MM.1S (cell line): ENCODE measurements at places on chromosomes 5 and 9.

GRCh38 chr5:140220032-140220697 is 45.2 kb downstream of the CYSTM1 start:
- peaks cover 28% of the 10 kb centered on the region for H3K4me1 ChIP-seq
- no peaks in the 10 kb centered on the region for H3K36me3 ChIP-seq
- no peak for DNase-seq
- peaks cover 5% of the 10 kb centered on the region; the same call in 1 of the 2 replicates for H3K27me3 ChIP-seq
- H3K27ac ChIP-seq, result no peak overlapping the region

DNA sequence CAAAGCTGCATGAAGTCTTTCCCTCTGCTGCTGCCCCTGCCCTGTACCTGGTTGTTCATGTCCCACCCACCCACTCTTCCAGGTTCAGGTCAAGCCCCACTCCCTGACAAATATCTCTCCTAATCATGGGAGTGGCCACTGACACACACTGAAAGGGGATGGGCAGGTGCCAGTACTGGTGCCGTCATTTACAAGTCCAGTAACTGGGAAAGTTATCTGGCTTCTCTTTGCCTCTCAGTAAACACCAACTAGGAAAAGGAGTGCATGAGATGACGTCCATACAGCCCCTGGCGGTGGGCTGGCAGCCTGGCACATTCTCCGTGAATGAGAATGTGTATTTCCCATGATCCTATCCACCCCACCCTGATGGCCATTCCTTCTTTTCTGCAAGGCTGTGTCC is 225.2 kb downstream of the FSTL4 start:
- no peak for DNase-seq
- no peaks in the 10 kb centered on the region for H3K27me3 ChIP-seq
- no peak overlapping the region for H3K27ac ChIP-seq
- H3K4me3 ChIP-seq, result no peak overlapping the region

GRCh38 chr5:54874337-54875021 is 110.9 kb downstream of the ESM1 start:
- no peak overlapping the region for H3K4me3 ChIP-seq
- H3K27me3 ChIP-seq, result no peaks in the 10 kb centered on the region
- no peak for DNase-seq
- H3K4me1 ChIP-seq, result no peaks in the 10 kb centered on the region
- no peak overlapping the region for H3K27ac ChIP-seq

GRCh38 chr5:123359454-123360200 is 63.6 kb downstream of the CEP120 start:
- no peaks in the 10 kb centered on the region for H3K27me3 ChIP-seq
- H3K27ac ChIP-seq, result no peak overlapping the region
- H3K4me3 ChIP-seq, result no peak overlapping the region
- 0 out of 2 replicates have a peak, but pooled peaks cover 2% of the 10 kb centered on the region for H3K36me3 ChIP-seq
- DNase-seq, result no peak

- H3K4me1 ChIP-seq, result no peaks in the 10 kb centered on the region
- no peaks in the 10 kb centered on the region for H3K27me3 ChIP-seq
- no peak overlapping the region for H3K27ac ChIP-seq
- H3K4me3 ChIP-seq, result no peak overlapping the region
- no peaks in the 10 kb centered on the region for H3K36me3 ChIP-seq
Observed at GRCh38 chr5:67190861-67191260, 5.7 kb downstream of the CD180 start.

DNA sequence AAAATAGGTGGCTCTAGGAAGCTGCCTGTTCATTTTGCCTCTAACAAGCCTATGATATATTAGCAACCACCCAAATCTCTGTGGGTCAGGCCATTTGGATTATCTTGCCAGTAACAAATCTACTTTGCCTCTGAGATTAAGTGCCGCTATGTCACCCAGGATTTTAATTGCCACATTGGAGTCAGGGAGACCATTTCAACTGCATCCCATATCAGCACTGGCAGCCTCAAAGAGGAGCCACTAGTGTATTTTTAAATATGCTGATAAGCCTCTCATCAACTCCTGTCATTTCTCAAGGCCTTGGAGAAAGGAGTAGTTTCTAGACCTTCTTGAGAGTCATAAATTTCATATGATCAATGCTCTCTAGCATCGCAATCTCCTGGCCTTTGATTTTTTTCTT is 12.1 kb upstream of the ADAMTS19 start:
- no peaks in the 10 kb centered on the region for H3K27me3 ChIP-seq
- H3K36me3 ChIP-seq, result no peaks in the 10 kb centered on the region
- no peak for DNase-seq
- no peak overlapping the region for H3K4me3 ChIP-seq

GRCh38 chr9:81083067-81083466 is 606.3 kb downstream of the TLE1 start:
- no peaks in the 10 kb centered on the region for H3K27me3 ChIP-seq
- no peak for DNase-seq
- H3K27ac ChIP-seq, result no peak overlapping the region
- H3K36me3 ChIP-seq, result no peaks in the 10 kb centered on the region
- peaks cover 18% of the 10 kb centered on the region for H3K4me1 ChIP-seq

GRCh38 chr9:106697390-106697749 is 165.6 kb upstream of the ZNF462 start:
- H3K27me3 ChIP-seq, result no peaks in the 10 kb centered on the region
- H3K27ac ChIP-seq, result no peak overlapping the region
- no peaks in the 10 kb centered on the region for H3K36me3 ChIP-seq
- H3K4me1 ChIP-seq, result no peaks in the 10 kb centered on the region
- no peak for DNase-seq

DNA sequence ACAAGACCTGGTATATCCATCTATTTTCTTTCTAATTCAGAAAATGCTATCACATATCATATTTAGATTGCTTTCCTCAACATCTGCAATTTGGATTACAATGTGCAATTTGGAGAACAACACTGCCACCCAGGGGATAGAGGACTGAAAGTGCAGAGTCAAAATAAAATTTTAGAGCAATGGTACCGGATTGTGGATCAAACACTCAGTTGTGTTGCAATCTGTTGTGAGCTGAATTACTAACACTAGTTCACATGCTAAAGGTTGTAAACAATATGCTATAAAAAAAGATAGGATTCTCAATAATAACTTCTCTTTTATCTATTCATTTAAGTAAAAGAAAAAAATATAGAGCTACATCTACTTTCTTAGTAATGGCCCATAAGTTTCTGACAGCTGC is 11.9 kb upstream of the SRFBP1 start:
- H3K27ac ChIP-seq, result no peak overlapping the region
- no peak overlapping the region for H3K4me3 ChIP-seq
- no peaks in the 10 kb centered on the region for H3K4me1 ChIP-seq
- peak; percentile 53 for DNase-seq

DNA sequence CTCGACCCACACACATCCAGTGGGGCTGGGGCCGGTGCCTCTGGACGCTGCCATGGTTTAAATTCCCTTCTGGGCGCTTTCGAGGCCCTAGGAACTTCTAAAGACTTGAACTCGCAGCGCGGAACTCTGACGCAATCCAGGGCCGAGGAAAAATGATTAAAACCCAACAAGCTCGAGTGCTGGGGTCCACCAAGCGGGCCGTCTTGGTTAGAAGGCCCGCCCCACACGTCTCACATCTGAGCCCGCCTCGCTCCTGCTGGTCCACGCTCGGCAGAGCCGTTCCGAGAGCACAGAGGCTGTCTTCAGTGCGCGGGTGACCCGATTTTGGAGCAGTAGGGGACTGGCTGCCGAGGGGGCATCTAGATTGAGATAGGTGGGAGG is 1.5 kb downstream of the CRHBP start:
- H3K36me3 ChIP-seq, result no peaks in the 10 kb centered on the region
- no peaks in the 10 kb centered on the region for H3K27me3 ChIP-seq
- no peak for DNase-seq
- H3K4me1 ChIP-seq, result no peaks in the 10 kb centered on the region

- DNase-seq, result no peak
- peaks cover 28% of the 10 kb centered on the region; the same call in 1 of the 2 replicates for H3K27me3 ChIP-seq
- H3K4me3 ChIP-seq, result no peak overlapping the region
- no peaks in the 10 kb centered on the region for H3K36me3 ChIP-seq
Observed at GRCh38 chr9:134271338-134272301, 54.6 kb upstream of the RXRA start.

DNA sequence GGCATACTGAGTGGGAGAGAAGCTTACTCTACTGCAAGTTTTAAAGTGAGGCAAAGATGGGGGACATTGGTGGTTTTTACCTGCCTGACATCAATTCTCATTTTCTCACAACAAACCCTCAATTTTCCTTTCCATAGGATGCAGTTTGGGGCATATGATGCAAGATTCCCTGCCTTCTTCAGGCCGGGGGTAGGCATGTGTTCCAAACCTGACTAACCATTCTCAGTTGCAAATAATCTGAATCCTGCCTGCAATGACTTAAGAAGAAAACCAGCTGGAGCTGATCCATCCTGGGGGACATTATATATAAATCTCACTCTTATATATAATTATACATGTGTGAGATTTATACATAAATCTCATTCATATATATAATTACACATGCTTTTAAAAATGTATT is 223.6 kb upstream of the EFNA5 start:
- H3K4me1 ChIP-seq, result no peaks in the 10 kb centered on the region
- H3K27me3 ChIP-seq, result no peaks in the 10 kb centered on the region
- no peaks in the 10 kb centered on the region for H3K36me3 ChIP-seq

- no peak overlapping the region for H3K4me3 ChIP-seq
- H3K27ac ChIP-seq, result no peak overlapping the region
- no peaks in the 10 kb centered on the region for H3K4me1 ChIP-seq
- H3K36me3 ChIP-seq, result no peaks in the 10 kb centered on the region
Observed at GRCh38 chr5:166349046-166349445, 1942.4 kb upstream of the WWC1 start.

- H3K27ac ChIP-seq, result no peak overlapping the region
- H3K4me3 ChIP-seq, result no peak overlapping the region
- no peaks in the 10 kb centered on the region for H3K4me1 ChIP-seq
- H3K27me3 ChIP-seq, result peaks cover 86% of the 10 kb centered on the region
- DNase-seq, result no peak
- no peaks in the 10 kb centered on the region for H3K36me3 ChIP-seq
Observed at GRCh38 chr9:134214386-134214765, 50.0 kb upstream of the RNU6ATAC start.

- H3K36me3 ChIP-seq, result peaks cover 6% of the 10 kb centered on the region; the same call in 1 of the 2 replicates
- H3K4me1 ChIP-seq, result peaks cover 20% of the 10 kb centered on the region; the same call in 1 of the 2 replicates
- no peak overlapping the region for H3K27ac ChIP-seq
- H3K27me3 ChIP-seq, result no peaks in the 10 kb centered on the region
- DNase-seq, result peak; percentile 55
Observed at GRCh38 chr5:179763215-179763945, 30.4 kb upstream of the LTC4S start.

- H3K27me3 ChIP-seq, result no peaks in the 10 kb centered on the region
- H3K4me3 ChIP-seq, result no peak overlapping the region
- H3K4me1 ChIP-seq, result no peaks in the 10 kb centered on the region
Observed at GRCh38 chr9:137828527-137829259, 48.9 kb upstream of the CACNA1B start.

- H3K4me1 ChIP-seq, result peaks cover 10% of the 10 kb centered on the region
- H3K4me3 ChIP-seq, result no peak overlapping the region
- no peaks in the 10 kb centered on the region for H3K36me3 ChIP-seq
- no peak overlapping the region for H3K27ac ChIP-seq
- no peak for DNase-seq
- H3K27me3 ChIP-seq, result no peaks in the 10 kb centered on the region
Observed at GRCh38 chr5:151684690-151685361, 1.9 kb downstream of the SPARC start.

GRCh38 chr5:39394946-39395345 is 29.8 kb downstream of the DAB2 start:
- no peaks in the 10 kb centered on the region for H3K27me3 ChIP-seq
- no peak overlapping the region for H3K4me3 ChIP-seq
- H3K4me1 ChIP-seq, result peaks cover 8% of the 10 kb centered on the region; the same call in 1 of the 2 replicates
- no peaks in the 10 kb centered on the region for H3K36me3 ChIP-seq
- DNase-seq, result no peak
- no peak overlapping the region for H3K27ac ChIP-seq

DNA sequence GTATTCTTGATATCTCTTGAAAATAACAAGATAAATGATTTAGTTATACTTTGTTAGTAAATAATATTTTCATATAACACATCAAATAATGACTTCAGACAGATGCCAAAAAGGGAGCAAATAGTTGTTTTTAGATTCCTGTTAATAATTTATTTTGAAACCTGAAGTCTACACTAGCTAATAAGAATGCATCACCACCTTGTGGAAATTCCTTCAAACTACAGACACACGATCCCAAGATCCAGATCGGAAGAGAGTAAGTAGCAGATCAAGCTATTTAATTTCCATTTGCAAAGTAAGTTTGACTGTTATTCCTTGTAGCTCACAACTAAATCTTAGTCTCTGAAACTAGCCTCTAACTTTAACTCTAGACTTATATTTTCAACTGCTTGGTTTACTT is 35.5 kb upstream of the ISL1 start:
- no peak overlapping the region for H3K4me3 ChIP-seq
- no peak for DNase-seq
- no peak overlapping the region for H3K27ac ChIP-seq
- H3K36me3 ChIP-seq, result no peaks in the 10 kb centered on the region
- no peaks in the 10 kb centered on the region for H3K27me3 ChIP-seq

DNA sequence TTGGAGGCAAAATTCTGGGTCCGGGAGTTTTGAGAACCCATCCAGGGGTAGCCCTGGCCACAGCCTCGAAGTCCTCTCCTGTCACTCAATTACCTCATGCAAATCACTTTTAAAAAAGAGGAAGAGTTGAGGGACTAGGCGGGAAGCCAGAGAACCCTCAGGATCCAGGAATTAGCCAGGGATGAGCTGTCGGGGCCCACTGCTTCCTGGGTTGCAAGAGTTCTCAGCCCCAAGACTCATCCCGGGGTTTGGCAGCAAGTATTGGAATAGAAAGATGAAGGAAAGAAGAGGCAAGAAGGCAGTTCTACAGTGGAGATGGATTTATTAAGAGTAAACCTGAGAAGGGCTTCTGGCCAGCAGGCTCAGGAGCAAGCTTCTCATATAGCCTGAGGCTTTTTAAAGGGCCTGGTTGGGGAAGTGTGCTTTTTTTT is 25.6 kb downstream of the C9orf50 start:
- DNase-seq, result peak; percentile 23
- peaks cover 6% of the 10 kb centered on the region for H3K27me3 ChIP-seq
- no peaks in the 10 kb centered on the region for H3K36me3 ChIP-seq
- H3K27ac ChIP-seq, result no peak overlapping the region
- no peaks in the 10 kb centered on the region for H3K4me1 ChIP-seq

DNA sequence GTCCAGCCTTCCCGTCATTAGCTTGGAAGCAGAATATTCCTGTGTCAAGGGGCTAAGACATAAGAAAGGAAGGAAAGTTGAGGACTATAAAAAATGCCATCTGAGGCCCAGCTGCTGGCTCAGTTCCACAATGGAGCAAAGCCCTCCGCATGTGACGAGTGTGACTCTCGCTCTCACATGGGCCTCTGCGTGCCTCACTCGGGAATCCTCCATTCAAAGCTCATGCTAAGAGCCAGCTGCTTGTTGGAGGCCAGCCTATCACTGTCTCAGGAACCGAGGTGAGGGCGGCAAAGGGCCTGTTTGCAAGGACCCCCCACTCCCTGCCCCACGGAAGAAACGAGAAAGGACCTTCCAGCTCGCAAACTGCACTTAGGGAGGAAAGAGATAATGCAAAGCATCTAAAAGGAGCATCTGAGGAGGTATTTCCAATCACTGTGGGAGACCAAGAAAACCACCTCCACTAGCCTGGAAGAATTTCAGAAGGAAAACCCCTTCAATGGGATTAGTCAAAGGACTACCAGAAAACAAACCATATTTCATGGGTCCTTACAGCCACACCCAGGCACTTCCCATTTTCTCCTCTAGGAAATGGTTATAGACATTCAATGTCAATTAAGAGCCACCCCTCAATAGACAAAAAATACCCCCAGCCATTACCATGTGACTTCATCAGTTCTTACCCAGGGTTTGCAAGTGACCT is 95.3 kb downstream of the PRRT1B start:
- H3K27me3 ChIP-seq, result no peaks in the 10 kb centered on the region
- no peaks in the 10 kb centered on the region; the same call in none of the 2 replicates for H3K36me3 ChIP-seq
- no peak overlapping the region for H3K27ac ChIP-seq
- H3K4me1 ChIP-seq, result peaks cover 17% of the 10 kb centered on the region
- no peak for DNase-seq
- H3K4me3 ChIP-seq, result no peak overlapping the region
